ENCODE measurements at places on chromosomes 4 and X.

- DNase-seq: peak; percentile 6
Measured at GRCh38 chrX:84501798-84502628, at the start of gene HDX. Gene HDX (minus strand): TSS chrX:84502453. CDS start chrX:84475397, 27,056 bp downstream.

DNA sequence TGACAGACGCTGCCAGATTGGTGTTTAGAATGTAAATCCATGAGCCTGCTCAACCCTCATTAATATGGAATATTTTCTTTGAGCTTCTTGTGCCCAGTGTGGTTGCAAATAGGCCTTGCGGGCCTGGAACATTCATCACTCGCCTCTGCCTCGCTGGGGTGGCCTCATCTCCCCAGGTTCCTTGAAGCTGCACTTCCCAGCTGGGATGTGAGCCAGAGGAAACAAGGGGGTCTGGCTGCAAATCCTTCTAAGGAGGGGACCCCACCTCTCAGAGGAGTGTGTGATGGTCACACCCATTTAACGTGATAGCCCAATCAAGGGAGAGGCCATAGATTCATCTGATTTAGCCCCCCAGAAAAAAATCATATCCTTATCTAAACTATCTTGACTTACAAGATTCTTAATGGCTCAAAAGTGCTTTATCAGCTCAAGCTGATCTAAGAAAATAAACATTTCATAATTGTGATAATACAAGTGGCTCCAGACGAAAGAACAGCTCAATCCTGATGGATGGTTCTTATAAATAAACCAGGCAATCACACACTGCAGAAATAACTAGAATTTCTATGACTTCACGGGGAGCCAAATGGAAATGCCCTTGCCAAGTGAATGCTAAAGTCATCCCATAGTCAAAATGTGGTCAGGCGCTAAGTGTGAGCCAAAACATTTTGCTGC, 189.9 kb downstream of the PTTG2 start:
- DNase-seq: no peak

DNA sequence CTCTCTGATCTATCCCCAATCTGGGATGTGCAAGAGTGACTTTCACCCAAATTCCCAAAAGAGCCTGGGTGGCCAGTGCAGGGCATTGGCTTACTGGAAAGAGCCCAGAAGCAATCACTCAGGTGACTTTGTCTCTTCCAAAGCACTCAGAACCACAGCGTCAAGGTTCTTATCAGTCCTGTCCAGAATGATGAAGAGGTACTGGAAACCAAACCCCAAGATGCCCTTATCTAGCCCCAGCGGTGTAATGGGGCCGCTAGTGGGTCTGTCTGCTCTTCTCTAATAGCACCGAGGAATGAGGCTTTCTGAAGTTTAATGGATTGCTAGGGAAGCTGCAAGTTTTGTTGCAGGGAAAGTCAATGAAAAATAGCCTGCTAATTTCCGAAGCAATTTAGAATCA, 21.6 kb downstream of the CLNK start:
- DNase-seq: no peak

DNA sequence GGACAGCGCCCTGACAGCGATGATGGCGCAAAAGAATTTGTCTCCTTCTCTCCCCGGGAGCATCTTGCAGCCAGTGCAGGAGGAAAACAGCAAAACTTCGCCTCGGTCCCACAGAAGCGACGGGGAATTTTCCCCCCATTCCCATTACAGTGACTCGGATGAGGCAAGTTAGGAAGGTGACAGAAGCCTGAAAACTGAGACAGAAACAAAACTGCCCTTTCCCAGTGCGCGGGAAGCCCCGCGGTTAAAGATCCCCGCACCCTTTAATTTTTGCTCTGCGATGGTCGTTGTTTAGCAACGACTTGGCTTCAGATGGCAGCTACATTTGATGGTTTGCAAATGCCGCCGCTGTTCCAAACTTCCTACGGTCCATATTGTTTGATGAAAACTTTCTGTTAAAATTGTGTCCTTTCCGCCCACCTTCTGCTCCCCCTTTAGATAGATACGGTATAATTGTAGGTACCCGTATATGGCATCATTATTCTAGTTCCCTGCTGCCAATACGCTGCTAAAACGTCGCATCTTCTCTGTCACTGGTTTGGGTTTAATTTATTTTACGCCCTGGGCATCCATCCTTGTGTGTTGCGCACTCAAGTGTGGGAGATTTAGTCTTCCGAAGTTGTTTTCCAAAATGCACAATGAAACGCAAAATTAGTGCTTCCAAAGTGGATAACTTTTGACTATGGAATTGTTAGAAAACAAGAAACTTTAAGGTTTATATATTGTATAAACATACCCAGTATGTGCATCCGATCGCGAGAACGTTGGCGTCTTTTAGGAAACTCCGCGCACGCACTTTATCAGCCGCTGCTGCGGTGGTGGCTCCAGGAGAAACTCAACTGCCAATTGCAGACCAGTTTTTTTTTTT, 1.5 kb downstream of the ATOH1 start:
- DNase-seq: no peak

DNA sequence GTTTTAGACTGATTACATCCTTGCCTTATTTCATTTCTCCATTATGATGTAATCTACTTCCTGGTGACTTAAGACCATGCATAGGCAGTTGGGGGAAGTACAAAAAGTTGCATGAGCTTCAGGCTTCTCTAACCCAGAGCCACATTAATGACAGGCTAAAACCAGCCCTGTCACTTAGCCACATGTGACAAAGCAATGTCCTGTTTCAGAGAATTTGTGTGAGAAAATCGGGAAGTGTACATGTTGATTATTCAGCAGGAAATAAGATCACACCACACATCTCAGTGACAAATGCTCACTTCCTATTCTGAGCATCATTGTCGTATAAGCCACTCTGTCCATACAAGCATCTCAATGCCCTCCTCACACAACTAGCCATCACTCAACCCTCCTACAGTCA, 98.5 kb upstream of the MAGEB16 start:
- no peak for DNase-seq

DNA sequence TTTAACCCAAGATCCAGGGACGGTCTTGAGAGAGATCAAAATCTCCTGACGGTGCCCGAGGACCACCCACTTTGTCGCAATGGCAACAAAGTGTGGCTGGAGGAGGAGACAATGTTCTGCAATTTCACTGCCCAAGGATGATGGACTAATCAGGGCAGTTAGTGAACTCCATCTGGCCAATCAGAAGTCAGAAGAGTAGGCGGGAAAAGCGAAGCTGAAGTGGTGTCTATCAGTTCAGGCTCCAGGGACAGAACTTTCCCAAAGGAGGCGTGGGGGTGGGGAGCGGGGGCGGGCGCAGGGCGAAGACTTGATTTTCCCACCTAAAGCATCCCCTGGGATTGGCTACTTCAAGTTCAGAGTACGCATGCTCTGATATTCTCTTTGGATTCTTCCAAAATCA, 25.6 kb downstream of the SPACA5B start:
- no peak for DNase-seq

- no peak for DNase-seq
Measured at GRCh38 chr4:185358514-185358913, 37.2 kb downstream of the LRP2BP start.

GRCh38 chrX:133916984-133917722, 68.2 kb downstream of the GPC3 start:
- no peak for DNase-seq

DNA sequence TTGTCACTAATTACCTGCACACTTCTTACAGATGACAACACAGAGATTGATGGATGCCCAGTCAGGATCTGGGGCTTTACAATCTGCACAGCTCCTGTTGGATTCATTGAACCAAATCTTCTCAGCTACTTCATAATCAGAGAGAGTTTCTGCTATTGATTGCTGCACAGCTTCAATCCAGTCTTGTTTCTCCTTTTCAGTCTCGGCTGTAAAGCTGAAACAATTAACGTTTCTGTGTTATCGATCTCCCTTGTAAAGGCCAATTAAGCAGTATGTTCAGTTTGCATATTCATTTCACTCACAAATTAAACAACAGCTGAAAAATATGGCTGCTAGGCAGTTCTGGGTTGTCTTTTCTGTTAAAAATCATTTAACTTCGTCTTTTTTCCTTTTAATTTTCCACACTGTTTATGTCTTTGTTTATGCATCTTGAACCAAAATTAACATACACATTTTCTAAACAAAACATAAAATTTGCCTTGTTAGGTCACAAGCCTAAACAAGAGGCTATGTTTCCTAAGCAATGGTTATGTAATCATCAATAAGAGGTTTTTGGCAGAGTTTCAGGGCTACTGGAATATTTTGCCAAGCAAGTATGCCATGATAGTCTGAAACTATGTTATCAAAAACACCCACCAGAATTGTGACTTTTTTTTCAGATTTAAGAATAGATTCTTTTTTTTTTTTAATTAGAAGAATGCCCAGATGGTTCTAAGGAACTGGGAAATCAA, 79.2 kb downstream of the ARAP2 start:
- DNase-seq: no peak

GRCh38 chr4:108433832-108434231, 186.5 kb upstream of the RPL34 start:
- DNase-seq: no peak
